GM03348 (cell line): ENCODE measurements at places on chromosomes 6 and 20.

DNA sequence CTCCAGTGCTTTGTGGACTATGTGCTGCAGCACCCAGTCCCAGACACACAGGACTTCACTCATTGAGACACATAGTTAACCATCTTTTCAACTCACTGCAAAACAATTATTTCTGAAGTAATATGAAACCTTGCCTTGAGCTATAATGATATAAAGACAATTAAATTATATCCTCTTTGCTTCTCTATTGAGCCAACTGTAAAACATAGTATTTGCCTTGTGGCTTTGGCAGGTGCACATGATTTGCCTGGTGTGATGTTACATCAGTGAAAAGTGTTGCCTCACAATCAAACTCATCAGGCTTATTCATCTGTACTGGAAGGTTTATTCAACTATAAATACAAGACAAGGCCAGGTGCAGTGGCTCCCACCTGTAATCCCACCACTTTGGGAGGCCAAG lies 80.6 kb downstream of the NCOA7 start:
- no peak for DNase-seq

DNA sequence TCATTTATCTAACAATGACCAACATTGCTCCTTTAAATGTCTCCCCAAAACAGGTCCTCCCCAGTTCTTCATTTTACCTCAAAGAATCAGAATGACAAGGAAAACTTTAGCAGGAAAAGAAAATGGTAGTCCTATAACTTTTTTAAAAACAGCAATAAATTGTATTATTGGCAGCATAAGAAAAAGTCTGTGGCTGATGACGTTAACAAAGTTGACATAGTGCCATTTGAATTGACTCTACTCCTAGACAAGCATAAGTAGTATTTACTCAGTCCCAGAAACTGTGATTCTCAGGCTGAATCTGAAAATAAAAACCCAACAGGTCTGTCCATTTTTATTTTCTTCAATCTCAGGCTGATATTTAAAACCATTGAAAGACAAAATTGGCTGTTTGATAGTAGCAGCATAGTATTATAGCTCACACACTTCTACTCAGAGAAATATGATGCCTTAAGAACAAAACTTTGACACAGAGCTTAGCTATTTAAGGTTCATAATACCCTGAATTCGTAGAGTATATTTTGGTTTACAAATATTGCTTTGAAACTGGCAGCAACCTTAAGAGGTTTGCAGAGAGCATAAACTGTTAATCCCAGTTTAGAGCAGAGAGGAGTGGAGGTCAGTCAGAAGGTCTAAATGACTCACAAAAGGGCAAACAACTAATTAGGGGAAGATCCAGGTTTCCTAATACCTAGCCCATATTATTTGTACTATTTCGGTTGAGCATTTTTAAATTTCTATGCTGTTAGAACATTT lies 35.0 kb upstream of the TENT5A start:
- peak; percentile 8 for DNase-seq

GRCh38 chr20:45408646-45409213 lies 641 bp downstream of the DBNDD2 start:
- DNase-seq, result no peak

DNA sequence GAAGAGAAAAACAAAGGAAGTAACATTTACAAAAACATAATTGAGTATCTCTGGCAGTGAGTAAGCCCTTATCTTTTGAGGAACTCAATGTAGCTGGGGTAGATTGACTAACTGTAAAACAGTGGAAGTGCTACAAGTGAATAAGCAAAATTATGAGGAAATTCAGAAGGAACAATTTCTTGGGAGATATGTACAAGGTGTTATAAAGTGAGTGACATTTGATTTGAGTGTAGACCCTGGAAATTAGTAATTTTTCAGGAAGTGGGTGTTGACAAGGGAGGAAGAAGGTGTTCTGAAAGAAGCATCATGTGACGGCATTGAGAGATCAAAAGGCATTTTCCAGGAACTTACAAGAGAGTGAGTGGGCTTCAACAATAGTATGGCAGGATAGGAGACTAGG lies 22.2 kb downstream of the XRN2 start:
- DNase-seq, result no peak

GRCh38 chr6:39113788-39114187 lies 1.2 kb downstream of the SAYSD1 start:
- no peak for DNase-seq

- DNase-seq, result peak; percentile 44
Observed at GRCh38 chr6:113695516-113695915, 161.6 kb upstream of the MARCKS start.

DNA sequence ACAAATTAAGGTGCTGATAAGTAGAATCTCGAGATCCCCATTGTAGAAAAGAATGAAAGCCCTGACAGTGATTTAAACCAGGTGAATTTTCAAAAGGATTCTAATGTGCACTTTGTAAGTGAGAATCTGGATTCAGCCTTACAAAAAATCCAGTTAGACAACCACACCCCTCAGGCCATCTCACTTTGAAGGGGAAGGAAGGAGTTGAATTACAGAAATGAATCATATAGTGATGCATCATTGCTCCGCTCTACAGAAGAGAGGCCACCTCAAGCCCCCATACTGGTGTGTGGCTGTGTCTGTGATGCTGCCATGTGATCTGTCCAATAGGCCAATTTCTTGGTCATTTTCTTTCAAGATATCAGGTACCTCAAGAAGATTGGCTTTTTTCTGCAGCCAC lies 85.5 kb upstream of the NT5E start:
- DNase-seq, result peak; percentile 24

- DNase-seq, result no peak
Observed at GRCh38 chr6:17432356-17432755, 39.0 kb downstream of the CAP2 start.

DNA sequence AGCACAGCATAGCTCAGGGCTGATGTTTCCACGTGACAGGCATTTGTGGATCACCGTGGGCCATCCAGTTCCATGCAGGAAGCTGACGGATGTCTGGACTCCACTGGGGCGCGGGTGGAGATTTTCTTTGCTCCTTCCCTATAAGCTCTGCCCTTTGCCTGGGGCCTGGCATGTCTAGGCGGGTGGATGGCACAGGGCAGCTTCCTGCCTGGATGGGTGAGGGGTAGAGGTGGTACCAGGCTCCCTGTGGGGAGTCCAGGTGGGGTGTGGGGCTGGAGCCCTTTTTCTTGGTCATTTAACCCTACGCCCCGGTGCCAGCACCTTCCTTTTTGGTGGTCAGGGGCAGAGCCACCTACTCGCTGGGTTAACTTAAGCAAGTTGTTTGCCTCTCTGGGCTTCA lies 10.4 kb downstream of the FAM110A start:
- DNase-seq, result no peak

DNA sequence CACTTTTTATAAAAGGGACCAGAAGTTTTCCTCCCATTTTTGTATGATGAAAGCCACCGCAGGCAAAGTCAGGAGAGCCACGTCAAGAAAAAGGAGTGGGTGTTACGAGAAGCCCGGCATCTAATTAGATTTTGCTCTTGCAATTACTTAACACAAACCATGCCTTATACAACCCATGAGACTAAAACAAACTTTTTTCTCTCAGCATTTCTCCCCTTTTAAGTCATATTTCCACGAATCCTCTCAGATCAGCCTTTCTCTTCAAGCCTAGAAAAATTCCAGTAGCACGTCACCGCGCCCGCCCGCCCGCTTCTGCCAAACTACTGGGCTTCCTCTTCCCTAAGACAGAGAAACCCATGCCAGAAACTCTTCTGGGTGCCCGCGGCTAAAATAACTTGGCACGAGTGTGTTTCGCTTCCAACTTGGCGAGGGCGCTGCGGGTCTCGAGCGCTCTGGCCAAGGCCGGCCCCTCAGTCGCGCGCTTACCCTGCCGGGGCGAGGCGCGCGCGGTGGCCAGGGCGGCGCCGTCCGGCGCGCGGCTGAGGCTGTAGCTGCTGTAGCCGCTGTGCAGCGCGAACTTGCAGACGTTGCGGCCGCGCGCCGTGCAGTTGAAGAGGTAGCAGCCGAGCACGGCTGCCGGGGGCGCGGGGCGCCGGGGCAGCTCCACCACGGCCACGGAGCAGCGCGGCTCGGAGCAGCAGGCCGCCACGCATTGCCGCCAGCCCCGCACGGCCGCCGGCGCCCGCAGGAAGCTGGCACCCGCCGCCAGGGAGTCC lies 1.0 kb downstream of the LRP11 start:
- DNase-seq, result peak; percentile 83

GRCh38 chr6:22621028-22621427 lies 51.7 kb downstream of the HDGFL1 start:
- DNase-seq, result no peak

DNA sequence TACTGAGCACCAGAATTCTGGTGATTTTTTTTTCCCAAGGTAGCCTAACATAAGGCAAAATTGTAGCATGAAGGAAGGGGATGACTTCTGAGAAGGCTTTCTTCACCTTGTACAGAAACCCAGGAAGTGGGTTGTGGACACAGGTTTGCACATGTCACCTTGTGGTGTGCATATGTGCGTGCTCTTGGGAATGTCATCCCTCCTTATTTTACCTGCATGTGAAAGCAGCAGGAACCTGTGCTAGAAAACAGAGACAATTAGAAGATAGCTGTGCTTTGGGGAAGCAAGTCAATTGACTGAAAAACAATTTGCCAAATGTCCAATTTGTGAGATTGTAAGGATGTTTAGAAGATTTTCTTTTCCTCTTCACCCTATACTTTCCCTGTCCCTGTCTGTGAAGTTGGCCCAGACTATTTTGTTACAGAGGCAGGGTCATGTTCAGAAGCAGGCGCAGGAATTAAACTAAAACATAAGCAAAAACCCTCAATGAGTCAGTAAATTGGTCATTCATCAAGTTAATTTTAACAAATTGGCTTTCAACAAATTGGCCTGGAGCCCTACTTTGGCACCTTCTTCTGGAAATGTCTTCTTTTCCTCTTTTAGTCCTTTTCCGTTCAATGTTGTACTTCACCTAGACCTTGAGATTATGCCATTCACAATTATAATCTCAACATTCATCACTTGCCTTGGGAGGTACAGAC lies 261.2 kb downstream of the ADGB start:
- DNase-seq, result no peak

DNA sequence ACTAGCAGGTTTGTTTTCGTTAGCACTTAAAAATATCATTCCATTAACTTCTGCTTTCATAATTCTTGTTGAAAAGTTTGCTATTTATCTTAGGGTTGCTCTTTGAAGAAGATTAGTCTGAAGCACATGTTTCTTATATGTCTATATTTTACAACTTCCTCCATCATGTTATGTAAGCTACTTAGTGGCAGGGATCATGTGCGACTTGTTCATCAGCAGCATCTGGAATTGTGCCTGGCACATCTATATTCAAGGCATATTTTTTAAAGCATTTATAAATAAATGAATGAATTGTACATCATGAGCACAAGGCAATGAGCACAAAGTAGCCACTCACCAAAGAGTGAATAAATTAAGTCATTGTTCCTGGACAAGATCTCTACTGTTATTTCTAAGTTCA lies 187.2 kb upstream of the COL21A1 start:
- DNase-seq, result no peak

- DNase-seq, result no peak
Observed at GRCh38 chr6:47595785-47596184, 102.6 kb upstream of the ADGRF4 start.
